Stimulated activated CD8-positive, alpha-beta memory T cell treated with anti-CD3 and anti-CD28 coated beads, Interleukin-2, amount 100 ng/mL, for 1 hour (primary cell): ENCODE measurements at places on chromosomes 16 and 17.

DNA sequence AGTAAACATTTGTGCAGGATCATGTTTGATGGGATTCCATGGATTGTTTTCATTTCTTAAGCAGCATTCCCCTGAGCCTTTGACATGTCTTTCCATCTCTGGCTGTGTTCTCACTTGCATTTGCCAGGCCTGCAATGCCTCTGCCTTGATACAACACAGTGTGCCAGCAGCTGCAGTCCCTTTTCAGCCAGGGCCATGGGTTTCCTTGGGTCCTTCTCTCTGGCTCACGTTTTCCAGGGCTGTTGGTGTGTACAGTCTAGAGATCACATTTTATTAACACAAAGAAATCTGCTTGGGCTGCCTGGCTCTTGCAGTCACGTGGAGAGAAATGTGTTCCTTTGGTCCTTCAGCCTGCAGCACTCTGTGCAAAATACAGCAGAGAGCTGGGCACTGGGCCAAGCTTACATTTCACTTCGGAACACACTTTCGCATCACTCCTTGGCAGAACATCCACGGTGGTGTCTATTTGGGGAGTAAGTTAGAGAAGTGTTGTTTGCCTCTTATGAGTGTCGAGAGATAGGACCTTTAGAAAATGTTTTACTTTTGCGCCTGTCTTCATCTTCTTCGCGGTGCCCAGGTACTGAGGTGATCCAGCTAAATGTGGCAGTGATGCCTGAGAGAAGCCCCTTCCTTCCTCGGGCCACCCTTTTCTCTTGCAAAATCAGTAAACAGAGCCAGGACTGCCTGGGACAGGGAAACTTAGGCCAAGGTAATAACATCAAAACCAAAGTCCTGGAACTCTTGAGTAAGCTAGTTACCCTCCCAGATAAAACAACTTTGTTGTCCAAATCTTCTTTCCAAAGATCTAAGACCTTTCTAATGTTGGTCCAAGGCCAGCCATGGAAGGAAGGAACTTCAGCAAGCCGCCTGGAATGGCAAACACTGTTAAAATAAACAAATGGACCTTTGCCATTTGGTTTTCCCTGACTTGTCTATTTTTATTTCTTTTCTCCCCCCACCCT is 20.9 kb downstream of the HLF start:
- no peak for DNase-seq

DNA sequence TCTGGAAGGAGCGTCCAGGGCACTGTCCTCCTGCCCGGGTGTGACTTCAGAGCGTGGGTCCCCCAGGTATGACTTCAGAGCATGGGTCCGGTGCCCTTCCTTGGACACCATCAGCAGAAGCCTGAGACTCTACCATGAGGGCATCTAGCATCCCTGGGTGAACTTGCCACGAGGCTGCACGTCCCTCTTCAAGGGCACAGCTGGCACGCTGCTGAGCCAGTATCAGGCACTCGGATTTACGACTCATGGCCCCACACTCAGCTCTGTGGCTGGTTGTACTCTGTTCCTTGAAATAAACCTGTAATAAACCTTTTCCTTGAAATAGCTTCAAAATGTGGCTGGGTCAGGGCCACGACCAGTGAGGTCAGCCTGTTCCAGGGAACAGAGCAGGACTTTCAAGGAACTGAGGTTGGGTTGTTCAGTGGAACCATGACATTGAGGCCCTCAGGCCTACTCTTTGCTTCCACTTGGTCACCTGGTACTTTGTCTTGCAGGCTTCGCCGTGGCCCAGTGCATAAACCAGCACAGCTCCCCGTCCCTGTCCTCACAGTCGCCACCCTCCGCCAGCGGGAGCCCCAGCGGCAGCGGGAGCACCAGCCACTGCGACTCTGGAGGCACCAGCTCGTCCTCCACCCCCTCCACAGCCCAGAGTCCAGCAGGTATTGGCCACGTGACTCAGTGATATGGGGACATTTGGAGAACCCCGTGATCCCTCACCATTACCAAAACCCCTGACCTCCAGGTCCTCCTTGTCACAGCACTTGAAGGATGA is 89.9 kb downstream of the SOCS1 start:
- no peak for DNase-seq

- no peak for DNase-seq
Measured at GRCh38 chr16:3049921-3050481, 3.6 kb downstream of the MMP25 start.

GRCh38 chr17:10292057-10292937 is 80.5 kb downstream of the MYH13 start:
- no peak for DNase-seq

GRCh38 chr17:72682605-72683004 is 409.9 kb downstream of the SLC39A11 start:
- DNase-seq, result no peak

GRCh38 chr16:56470232-56470631 is 18.9 kb downstream of the OGFOD1 start:
- DNase-seq, result no peak

DNA sequence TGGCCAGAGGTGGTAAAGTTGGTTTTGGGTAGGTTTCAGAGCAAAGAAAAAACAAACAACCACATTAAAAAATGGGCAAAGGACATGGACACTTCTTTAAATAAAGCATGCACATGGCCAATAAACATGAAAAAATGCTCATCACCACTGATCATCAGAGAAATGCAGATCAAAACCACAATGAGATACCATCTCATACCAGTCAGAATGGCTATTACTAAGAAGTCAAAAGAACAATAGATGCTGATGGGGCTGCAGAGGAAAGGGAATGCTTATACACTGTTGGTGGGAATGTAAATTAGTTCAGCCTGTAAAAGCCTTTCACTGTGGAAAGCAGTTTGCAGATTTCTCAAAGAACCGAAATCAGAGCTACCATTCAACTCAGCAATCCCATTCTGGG is 598.4 kb upstream of the SOX9 start:
- DNase-seq, result no peak
